ENCODE measurements at places on chromosomes 16 and 17. TPM values are rescaled to one million over a fixed set of nuclear protein-coding genes. Genes with fewer than 3 reads are reported as not detected.

SLC16A11 gene
- not detected for total RNA-seq

KRTAP17-1 gene
- not detected for total RNA-seq

CTRL gene
- 1.8 TPM for total RNA-seq

CCR7 gene
- 0.85 TPM for total RNA-seq

CD79B gene
- total RNA-seq = not detected

TBC1D26 gene
- not detected for total RNA-seq

AIPL1 gene
- total RNA-seq = not detected

SLC13A5 gene
- 0.15 TPM for total RNA-seq

PRAC2 gene
- not detected for total RNA-seq

SPNS1 gene
- 49.0 TPM for total RNA-seq

MFSD6L gene
- not detected for total RNA-seq

PLD6 gene
- 6.5 TPM for total RNA-seq

ITGAX gene
- 1.2 TPM for total RNA-seq

HCFC1R1 gene
- total RNA-seq = 232 TPM

CCDC154 gene
- total RNA-seq = 0.52 TPM

MT1H gene
- total RNA-seq = not detected

CACNG1 gene
- not detected for total RNA-seq

PRM3 gene
- not detected for total RNA-seq

SCIMP gene
- total RNA-seq = not detected

LCAT gene
- 10.4 TPM for total RNA-seq

PRM2 gene
- total RNA-seq = not detected

CLEC19A gene
- total RNA-seq = not detected

CLDN7 gene
- 0.69 TPM for total RNA-seq

SOCS1 gene
- 1.7 TPM for total RNA-seq

TNFRSF17 gene
- not detected for total RNA-seq

ABCC12 gene
- 0.06 TPM for total RNA-seq

PHKB gene
- 30.0 TPM for total RNA-seq

SDR42E1 gene
- 2.3 TPM for total RNA-seq

OR1F1 gene
- not detected for total RNA-seq

SLC39A11 gene
- total RNA-seq = 14.5 TPM

CCDC144A gene
- total RNA-seq = 1.4 TPM

CTRB2 gene
- not detected for total RNA-seq

PPP1R1B gene
- total RNA-seq = not detected

OR4D1 gene
- 0.03 TPM for total RNA-seq

NPIPA5 gene
- 5.5 TPM for total RNA-seq

ZSCAN10 gene
- not detected for total RNA-seq

DNASE1 gene
- 4.9 TPM for total RNA-seq

IGSF6 gene
- not detected for total RNA-seq

ACSM5 gene
- total RNA-seq = not detected

CES5A gene
- not detected for total RNA-seq

CTF1 gene
- 0.23 TPM for total RNA-seq

HOXB8 gene
- total RNA-seq = 7.1 TPM

FBXW10 gene
- total RNA-seq = 0.96 TPM

CDC6 gene
- total RNA-seq = 58.7 TPM

YPEL2 gene
- 3.3 TPM for total RNA-seq

ARHGDIG gene
- total RNA-seq = 2.2 TPM

TMC6 gene
- 11.2 TPM for total RNA-seq

FBXO39 gene
- not detected for total RNA-seq

NGFR gene
- total RNA-seq = 0.96 TPM

CD19 gene
- not detected for total RNA-seq

SDR42E2 gene
- total RNA-seq = not detected

Data from A549 treated with CpdA at 1 μM for 4 hours (cell line).